Stimulated activated CD4-positive, alpha-beta T cell treated with anti-CD3 and anti-CD28 coated beads, Interleukin-1b, Interleukin-23, amount 100 ng/mL, for 1 hour (primary cell): ENCODE measurements at places on chromosomes 7 and 10.

DNA sequence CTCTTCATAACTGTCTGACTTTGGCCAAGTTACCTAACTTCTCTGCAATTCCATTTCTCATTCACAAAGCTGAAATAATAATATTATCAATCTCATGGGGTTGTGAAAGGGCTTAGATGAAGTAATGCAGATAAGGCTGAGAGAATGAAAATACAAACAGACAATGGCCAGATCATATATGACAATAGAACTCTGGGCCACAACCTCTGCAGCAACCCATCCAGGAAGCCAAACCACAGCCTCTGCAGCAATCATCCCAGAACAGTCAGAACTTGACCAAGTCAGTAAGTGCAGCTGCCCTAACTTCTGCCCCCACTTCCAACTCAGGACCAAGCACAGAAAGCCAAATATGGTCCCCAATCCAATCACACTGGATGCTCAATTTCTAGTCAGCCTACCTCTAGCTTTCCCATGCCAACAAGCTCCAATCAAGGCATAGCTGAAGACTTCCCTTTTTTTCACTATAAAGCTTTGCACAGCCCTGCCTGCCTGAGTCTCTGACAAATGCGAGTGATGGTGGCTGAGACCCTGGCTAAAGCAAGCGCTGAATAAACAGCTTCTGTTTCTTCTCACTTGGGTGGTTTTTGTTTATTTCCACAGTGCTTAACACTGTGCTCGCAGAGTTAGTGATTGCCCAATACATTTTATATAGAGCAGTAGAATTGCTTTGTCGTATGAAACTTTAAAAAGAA lies 34.8 kb upstream of the TNPO3 start:
- no peak for DNase-seq

DNA sequence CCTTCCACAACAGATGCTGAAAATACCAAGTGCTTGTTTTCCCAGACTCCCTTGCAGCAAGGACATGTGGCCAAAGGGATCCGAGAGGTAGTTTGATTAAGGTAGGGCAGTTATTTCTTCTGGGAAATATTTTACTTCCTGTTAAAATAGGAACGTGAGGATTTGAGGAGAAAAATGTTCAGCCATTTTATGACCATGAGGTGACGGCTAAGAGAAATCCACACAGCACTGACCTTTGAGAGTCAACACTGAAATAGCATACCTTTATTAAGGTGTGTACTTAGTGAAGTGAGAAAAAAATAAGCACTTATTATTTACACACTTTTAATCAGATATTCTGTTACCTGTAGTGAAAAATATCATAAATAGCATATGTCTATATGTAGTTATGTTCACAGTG lies 133.9 kb downstream of the PPP1R3A start:
- DNase-seq = no peak

- DNase-seq = no peak
These were observed 480.3 kb downstream of the RPS24 start for GRCh38 chr10:78513986-78514385.

DNA sequence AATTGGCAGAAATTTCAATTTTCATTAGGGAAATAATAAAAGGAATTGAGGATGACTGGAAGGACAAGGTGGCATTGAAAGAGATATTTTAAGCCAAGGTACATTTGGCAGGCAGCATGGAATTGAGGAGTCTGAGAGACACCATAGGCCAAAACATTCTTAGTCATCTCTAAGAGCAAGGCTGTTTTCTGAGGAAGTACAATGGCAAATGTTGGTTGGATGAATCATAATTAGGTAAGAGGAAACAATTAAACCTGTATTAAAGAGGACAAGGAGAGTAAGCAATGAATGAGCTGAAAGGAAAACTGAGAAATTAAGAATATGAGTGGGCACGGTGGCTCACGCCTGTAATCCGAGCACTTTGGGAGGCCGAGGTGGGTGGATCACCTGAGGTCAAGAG lies 86.3 kb downstream of the MRPL32 start:
- DNase-seq = no peak

- DNase-seq = no peak
These were observed 13.2 kb downstream of the ATG9B start for GRCh38 chr7:151011097-151011409.

GRCh38 chr10:17375936-17376584 lies 78.3 kb downstream of the ST8SIA6 start:
- no peak for DNase-seq

GRCh38 chr7:140364819-140365218 lies 33.5 kb downstream of the SLC37A3 start:
- no peak for DNase-seq

DNA sequence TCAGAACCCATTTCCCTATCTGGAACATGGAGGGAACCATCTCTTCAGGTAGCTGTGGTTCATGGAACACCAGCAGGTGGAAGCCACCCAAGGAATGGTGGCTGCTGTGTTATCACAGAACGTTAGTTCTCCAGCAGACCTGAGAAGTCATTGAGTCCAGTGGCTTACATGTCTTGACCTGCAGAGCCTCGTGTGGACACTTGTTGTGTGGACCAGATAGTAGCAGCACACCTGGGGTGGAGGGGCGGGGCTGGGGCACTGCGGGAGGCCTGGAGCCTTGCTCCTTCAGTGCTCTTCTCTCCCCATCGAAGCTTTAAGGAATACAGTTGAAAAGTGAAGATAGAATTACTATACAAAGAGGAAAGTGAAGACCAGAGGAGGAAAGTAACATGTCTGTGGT lies 42.4 kb downstream of the VWA2 start:
- no peak for DNase-seq

- no peak for DNase-seq
These were observed 41.1 kb upstream of the DLG5 start for GRCh38 chr10:77967611-77968022.

DNA sequence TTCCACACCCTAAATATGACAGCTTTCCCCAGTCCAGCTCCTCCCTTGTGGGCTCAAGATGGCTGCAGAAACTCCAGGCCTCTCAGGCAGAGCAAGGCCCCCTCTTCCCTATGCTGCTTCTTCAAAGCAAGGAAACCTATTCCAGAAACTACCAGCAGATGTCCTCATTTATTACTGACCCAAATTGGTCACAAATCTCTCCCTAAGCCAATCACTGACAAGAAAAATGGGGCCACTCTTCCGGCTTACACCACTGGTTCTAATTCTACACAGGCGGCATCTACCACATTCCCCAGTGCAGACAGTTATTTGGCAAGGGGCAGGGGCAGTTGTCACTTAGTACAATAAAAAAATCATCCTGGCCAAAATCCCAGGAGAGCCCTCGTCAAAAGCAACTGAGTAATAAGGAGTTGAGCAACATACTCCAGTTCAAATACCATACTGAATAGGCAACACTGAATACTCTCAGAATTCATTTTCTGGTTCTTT lies 150.4 kb downstream of the SFMBT2 start:
- DNase-seq = no peak

DNA sequence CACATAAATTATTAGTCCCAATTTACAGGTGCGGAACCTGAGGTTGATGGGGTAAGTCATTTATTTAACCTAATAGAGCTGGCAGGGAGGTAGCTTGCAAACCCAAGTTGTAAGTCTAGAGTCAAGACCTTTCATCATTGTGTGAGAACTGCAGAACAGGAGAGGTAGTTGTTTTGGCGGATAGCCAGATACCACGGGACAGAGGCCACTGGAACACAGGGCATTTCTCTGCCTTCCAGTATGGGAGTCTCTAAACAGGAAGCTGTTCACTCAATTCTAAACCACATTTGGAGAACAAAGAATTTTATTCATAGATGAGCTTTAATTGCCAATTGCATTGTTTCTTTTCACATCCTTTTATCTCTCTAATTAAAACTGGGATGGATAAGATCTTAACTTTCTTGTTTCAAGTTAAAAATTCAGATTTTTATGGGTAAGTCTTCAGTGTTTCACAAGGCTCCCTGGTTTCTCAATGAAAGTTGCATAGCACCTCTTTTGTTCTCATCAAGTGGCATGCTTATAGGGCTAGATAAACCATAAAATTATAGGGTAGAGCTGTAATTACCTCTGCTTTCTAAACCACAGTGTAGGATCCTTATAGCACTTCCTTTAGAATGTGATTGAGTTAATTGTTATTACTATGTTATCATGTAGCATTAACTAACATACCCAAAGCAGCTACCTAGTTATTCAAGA lies 489.0 kb downstream of the GATA3 start:
- DNase-seq = no peak

DNA sequence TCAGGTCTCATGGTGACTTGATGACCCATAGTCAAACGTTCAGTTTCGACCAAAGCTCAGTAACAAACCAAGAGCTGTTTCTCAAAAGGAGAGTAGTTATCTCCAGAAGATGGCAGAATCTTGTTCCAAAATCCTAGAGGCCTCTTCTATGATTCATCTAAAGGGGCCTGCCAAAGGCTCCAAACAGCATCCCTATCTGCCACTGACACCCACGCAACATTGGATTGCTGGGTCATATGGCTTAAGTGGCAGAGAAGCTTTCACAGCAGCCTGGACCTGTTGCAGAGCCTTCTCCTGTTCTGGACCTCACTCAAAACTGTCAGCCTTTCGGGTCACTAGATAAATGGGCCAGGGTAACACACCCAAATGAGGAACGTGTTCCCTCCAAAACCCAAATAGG lies 54.0 kb upstream of the LRRC18 start:
- DNase-seq = no peak

GRCh38 chr7:19665399-19666008 lies 43.3 kb downstream of the POLR1F start:
- DNase-seq = no peak

- DNase-seq = no peak
These were observed 92.7 kb downstream of the LANCL2 start for GRCh38 chr7:55457801-55458200.

DNA sequence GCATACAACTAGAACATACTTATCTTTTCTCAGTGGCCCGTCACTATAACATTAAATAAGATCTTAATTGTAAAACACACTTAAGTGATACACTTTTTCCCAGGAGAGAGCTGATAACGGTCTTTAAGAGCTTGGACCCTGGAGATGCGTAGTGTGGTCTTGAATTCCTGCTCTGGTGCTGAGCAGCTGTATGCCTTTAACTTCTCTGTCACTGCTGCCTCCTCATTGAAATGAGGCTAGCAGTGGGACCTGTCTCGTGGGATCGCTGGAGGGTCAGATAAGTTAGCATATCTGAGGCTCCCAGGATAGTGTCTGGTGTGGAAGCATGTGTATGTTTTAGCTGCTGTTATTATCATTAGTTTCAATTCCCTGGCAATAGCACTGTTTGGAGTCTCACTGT lies 194.9 kb downstream of the SDK1 start:
- DNase-seq = no peak

GRCh38 chr7:85232068-85232467 lies 45.2 kb upstream of the SEMA3D start:
- DNase-seq = no peak

DNA sequence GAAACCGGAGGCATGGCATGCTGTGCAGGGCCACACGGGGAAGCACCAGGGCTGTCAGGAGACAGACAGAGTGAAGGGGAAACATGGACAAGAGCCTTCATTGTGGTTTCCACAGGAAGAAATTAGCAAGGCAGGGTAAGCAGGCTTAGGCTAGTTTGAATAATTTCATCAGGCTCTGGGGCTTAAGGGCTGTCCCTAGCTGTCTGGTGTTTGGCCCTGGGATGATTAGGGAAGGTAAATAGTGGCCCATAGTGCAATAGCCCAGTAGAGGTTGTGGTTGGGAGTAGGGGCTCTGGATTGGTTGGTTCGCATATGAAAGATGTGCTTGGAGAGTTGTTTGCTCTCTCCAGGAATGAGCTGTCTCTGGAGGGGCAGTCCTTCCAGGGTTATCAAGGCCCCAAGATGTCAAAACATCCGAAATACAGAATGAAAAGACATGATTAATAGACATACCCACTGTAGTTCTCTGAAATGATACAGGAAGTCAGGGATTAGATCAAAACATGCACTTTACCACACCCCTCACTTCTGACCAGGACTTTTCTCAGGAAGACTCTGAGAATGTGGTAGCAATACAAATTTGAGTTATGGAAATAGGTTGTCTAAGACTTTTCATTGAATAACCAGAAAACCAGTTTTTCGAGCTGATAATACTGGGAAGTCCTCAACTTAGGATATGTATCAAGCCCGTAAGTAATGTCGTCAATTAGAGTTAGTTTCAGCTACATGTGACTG lies 224.9 kb upstream of the NFE2L3 start:
- no peak for DNase-seq

DNA sequence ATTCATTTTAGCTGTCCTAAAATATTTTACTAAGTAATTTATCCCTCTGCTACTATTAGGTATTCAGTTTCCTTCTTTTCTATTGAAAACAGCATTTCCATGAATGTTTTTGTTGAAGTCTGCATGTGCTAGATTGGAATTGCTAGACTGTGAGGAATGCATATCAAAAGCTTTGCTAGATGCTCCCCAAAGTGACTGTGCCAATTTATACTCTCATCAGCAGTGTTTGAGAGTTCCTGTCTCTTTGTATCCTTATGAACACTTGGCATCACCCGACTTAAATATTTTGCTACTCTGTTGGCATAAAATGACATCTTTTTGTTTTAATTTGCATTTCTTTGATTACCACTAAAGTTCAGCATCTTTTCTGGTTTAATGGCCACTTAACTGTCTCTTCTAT lies 45.0 kb upstream of the PRR15 start:
- no peak for DNase-seq

GRCh38 chr7:102457352-102457924 lies 7.2 kb downstream of the ALKBH4 start:
- DNase-seq = no peak

- DNase-seq = no peak
These were observed 255.0 kb upstream of the SEMA3C start for GRCh38 chr7:81173766-81174281.

DNA sequence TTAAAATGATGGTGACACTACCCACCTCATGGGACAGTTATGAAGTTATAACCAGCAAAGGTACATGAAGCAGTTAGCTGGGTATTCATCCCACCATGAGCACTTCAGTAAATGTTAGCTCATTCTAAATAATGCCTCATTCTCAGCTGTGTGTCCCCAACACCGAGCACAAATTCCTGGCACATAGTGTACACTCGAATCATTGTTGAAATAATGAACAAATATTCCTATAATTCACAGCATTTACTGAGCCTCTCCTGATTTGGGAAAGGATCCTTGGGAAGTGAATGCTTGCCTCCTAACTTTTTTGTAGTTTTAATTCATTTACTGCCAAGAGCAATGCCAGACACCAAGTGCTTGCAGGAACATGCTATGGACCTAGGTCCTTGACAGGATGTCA lies 235.2 kb downstream of the DGKI start:
- no peak for DNase-seq

GRCh38 chr7:42274053-42274452 lies 37.0 kb upstream of the GLI3 start:
- no peak for DNase-seq

DNA sequence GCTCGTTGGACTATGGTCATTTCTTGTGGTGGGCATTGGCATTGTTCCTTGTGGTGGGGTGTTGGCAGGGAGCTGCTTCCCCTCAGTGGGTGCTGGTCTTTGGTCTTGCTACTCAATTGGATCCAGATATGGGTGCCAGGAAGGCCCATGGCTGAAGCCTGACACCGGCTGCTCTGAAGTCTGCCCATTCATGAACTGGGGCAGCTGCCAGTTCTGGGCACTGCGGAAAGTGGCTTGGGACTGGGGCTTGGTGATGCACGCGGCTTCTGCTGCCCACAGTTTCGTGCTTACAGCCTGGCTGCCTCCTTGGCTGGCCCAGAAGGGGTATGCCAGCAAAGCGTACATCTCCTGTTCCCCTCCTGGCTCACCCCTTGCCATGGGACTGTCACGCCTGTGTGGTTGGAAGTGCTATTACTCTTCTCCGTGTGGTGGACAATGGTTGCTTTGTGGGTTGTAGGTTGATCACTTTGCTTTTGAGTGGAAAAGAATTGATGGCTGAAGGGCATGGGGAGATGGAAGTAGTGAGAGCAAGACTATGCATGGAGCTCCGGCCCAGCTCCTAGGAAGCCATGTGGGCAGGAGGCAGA lies 54.7 kb downstream of the ADAMTS14 start:
- no peak for DNase-seq

GRCh38 chr10:24865783-24866182 lies 86.6 kb downstream of the PRTFDC1 start:
- no peak for DNase-seq
